ENCODE measurements at places on chromosomes 1 and 21.

- no peak for DNase-seq
Observed at GRCh38 chr1:62361431-62361830, 42.2 kb upstream of the KANK4 start.

DNA sequence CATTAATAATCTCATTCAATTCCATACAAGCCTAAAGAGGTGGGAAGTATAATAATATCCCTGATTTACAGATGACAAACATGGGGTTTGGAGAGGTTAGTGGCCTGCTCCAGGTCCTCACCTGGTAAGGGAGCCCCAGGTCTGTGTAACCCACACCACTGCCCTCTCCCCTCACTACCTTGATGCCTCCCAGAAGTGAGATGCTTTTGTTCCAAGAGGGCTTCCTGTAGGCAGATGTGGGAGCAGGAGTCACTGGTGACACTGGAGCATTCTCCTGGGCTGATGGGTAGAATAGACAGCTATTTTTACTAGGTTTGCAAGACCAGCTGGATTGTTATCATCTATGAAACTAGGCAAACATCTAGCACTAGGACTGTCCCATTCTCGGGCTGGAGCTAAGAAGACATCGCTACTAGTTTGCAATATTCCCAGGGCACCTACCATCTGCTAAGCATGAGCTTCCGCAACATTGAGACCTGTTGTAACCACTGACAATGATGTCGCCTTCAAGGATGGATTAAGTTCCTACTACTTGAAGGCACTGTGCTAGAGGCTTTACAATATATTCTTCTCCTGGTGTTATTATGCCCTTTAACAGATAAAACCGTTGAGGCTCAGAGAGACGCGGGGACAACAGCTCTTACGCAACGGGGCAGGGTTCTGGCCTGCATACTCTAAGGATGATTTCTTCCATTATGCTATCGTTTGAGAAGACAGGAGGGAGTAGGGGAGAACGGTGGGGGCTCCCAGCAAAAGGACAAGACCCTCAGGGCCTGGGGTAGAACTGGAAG lies 35.0 kb downstream of the BATF3 start:
- no peak for DNase-seq

GRCh38 chr1:245810181-245810769 lies 655.5 kb downstream of the KIF26B start:
- DNase-seq, result no peak

- no peak for DNase-seq
Observed at GRCh38 chr1:236888903-236889302, 93.8 kb downstream of the MTR start.

DNA sequence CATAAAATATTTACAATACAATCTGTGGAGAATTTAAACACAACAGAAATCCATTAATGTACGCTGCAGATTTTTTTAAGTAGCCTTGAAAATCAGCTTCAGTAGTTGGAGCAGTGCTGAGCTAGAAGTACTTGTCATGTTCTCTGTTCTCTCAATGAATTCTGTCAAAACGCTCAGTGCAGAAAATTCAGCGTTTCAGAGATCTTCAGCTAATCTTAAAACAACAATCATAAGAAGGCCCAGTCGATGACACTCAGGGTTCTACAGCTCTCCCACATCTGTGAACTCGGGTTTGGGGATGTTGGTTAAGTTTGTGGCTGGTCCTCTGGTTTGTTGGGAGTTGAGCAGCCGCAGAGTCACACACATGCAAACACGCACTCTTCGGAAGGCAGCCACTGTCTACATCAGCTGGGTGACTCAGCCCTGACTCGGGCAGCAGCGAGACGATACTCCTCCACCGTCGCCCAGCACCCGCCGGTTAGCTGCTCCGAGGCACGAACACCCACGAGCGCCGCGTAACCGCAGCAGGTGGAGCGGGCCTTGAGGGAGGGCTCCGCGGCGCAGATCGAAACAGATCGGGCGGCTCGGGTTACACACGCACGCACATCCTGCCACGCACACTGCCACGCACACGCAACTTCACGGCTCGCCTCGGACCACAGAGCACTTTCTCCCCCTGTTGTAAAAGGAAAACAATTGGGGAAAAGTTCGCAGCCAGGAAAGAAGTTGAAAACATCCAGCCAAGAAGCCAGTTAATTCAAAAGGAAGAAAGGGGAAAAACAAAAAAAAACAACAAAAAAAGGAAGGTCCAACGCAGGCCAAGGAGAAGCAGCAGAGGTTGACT lies 161.2 kb downstream of the RUNX1 start:
- DNase-seq, result peak; percentile 64

GRCh38 chr1:203046984-203047630 lies 20.8 kb downstream of the PPFIA4 start:
- DNase-seq, result no peak

- DNase-seq, result no peak
Observed at GRCh38 chr1:98651116-98651632, 10.3 kb upstream of the SNX7 start.

DNA sequence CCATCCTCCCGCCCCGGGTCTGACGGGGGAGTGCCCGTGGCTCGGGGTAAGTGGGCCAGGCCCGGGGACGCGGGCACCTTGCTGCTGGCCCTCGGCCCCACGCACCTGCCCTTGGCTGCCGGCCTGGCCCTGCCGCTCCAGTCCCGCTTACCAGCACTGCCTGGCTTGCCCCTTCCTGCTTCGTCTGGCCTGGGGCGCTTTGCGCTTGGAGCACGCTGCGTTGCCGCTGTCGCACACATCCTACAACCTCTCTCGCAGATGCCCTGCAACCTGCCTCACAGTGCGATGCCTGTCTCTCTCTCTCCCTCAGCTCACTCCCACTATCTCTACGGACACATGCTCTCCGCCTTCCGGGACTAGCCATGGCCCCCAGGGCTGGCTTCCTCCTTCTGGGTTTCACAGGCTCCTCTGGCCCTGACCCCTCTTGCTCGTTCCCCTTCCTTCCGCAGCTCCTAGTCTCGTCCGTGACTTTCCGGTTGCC lies 9.7 kb downstream of the MYOG start:
- DNase-seq, result no peak

DNA sequence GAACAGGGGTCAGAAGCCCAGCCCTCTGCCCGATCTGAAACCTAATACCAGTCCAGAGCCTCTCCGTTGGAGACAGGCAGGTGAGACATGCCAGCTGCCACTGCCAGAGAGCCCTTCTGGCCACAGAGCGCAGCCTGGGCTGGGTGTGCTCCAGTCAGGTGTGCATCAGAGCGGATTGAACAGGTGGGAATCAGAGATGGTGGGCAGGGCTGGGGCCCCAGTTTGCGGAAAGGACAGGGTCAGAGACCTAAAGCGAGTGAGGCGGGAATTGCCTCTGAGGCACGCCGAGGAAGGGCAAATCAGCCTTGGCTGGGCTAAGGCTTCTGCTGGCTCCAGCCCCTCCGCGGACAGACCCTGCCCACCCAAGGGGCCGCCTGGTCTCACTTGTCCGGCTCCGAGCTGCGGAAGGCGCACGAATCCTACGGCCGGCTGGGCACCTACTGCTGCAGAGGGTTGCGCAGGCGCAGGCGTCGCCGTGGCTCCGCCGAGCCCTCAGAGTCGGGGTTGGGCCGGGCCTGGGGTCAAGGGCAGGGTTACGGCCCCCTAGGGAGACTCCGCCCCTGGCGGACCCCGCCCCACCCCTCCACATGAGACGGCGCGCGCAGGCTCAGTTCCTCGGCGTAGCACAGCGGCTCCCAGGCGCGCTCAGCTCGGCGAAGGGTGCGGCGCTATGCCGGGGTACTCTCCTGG lies 10.3 kb downstream of the CPLANE2 start:
- no peak for DNase-seq

GRCh38 chr1:175158170-175158591 lies 34.4 kb downstream of the KIAA0040 start:
- no peak for DNase-seq

GRCh38 chr1:37621326-37621870 lies 13.3 kb downstream of the RSPO1 start:
- DNase-seq, result no peak

DNA sequence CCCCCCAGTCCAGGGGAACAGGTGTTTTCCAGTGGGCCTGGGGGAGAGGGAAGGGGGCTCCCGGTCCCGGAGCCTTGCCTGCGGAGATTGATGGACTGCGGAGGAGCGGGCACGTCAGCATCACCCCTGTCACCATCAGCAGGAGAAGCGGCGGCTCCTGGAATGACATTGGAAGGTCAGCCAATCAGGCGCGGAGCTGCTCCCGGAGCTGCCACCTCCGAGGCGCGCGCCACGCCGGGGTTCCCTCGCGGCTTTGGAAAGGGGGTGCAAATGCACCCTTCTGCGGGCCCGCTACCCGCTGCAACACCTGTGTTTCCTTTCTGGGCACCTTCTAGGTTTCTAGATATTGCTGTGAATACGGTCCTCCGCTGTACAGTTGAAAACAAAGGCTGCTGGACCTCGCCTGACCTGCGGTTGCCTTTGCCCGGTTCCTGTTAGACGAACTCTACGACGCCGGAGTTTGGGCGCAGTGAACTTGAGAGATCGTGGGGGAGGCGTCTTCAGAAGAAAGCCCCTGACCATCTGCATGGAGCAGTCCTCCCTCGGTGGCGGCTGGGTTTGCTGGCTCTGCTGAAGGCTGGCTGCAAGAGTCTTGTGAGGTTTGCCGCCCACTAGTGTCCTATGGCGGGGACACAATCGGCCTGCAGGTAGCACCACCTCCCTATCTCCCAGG lies 5.3 kb downstream of the DSCAM start:
- no peak for DNase-seq

DNA sequence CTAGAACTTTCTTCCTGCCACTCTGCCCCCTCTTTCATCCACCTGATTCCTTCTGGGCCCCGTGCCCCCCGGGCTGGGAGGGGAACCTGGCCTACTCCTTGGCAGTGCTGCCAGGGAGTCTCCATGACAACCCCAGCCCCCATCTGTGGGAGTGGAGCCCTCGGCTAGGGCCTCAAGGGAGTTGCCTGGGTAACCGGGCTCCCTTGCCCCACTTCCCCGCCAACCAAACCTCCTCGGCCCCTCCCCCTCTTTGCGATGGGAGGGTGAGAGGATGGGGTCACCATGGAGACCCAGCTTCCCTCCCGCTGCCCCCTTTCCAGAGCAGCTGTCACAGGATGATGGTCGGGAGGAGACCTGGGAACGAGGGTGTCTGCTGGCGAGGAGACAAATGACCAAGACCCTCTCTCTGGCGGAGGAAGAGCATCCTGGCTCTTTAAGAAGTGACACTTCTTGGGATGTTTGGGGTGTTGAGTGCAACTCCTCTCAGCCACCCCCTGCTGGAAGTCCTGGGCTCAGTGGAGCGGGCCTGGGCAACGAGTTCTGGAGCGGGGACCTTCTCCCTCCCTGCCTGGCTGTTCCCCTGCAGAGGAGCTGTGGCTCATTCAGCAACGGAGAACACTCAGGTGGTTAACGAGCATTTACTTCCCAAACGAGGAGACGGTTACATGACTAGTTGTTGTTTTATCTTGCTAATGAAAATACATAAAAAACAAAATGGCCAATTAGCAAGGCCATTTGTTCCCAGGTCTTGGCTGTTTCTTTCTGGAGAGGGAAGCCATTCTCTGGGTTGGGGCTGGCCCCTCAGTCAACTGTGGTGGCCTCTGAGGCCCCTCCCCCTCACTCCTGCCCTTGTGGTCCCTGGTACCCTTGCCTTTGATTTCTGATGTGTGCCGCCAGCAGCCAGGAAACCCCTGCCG lies 82.8 kb downstream of the UBIAD1 start:
- DNase-seq, result no peak

GRCh38 chr21:36704281-36704957 lies 5.5 kb downstream of the SIM2 start:
- DNase-seq, result no peak

GRCh38 chr1:15684042-15684461 lies at the start of gene PLEKHM2:
TSS of gene PLEKHM2 (plus strand) at chr1:15684320. CDS start at chr1:15684559, 239 bp downstream.
- no peak for DNase-seq

DNA sequence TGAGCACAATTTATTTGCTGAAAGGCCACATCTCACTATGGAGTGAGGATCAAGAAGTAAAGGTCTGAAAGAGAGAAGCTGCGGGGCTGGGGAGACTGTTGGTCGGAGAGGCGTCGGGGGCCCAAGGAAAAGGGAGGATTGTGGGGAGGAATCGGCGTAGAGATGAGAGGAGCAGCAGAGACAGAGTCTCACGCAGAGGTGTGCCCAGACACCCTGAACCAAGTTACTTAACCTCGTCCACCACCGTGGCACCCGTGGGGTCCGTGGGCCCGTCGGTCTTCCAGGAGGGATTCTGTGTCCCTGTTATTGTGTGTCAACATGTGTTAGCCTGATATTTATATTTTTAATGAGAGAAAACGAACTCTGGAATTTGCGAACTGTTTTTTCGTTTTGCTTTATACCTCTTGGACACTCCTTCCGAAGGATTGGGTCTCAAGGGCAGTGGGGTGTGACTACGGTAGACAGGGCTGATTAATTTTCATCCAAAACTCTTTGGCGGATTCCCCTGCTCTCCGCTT lies 3.8 kb upstream of the NBPF1 start:
- no peak for DNase-seq

DNA sequence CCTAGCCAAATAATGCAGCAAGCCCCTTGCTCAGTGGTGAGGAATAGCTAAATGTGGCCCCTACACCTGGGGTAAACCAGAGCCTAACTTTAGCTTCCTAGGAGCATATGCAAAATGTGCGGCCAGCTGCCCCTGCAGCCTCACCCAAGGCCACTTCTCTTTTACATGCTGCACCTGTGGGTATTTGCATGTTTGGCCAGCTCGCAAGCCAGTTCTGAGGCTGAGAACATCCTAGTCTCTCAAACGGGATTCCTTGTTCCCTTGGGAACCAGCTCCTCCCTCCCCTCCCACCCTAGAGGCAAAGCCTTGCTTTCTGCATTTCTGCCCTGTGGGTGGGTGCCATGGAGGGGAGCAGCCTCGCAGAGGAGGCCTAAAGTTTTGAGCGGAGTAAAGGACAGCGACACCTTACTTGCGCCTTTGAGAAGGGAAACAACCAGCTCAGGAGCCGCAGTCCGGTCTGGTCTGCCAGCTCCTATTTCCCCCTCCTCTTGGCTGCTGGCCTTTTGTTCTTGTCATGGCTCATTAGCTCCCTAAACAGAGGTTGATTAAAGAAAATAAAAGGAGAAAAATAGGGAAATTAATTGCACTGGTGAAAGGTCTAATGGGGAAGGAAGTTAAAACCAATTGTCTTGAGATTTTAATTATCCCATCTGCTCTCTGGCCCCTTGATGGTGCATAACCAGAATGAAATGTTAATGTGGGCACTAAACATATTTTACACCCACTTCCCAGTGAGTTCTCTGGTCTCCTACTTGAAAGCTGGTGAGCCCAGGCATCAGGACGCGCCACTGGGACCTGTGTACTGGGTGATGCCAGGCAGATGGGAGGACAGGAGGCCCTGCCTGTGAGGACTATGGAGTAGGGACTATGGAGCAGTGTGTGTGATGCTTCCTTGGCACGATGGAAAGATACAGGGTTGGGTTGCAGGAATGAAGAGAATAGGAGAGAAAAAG lies 68.7 kb downstream of the TEX35 start:
- DNase-seq, result no peak

GRCh38 chr1:229726061-229726460 lies 100.0 kb downstream of the URB2 start:
- DNase-seq, result no peak

- no peak for DNase-seq
Observed at GRCh38 chr1:201183209-201183608, 7.4 kb upstream of the IGFN1 start.

DNA sequence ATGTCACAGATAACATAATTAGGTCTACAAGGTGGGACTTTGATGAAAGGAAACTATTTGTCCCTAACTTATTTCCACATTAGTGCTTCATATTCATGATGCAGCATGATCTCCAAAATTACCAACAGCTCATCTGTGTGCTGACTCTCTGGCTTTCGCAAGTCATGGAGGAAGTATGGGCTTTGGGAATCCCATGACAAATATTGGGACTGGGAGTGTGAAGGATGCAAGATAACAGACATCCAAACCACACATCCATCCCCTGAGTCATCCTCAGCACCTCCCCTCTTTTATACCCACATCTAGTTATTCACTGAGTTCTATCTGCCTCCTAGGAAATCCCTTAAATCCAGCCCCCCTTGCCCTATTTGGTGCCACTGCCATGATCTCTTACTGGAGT lies 102.8 kb upstream of the COL24A1 start:
- DNase-seq, result no peak

All from GOT3 (cell line).